ENCODE measurements at places on chromosomes 11 and 22. TPM values are rescaled to one million over a fixed set of nuclear protein-coding genes. Genes with fewer than 3 reads are reported as not detected.

RFPL2 gene
- not detected for total RNA-seq

TPBGL gene
- total RNA-seq = 0.05 TPM

OR52L1 gene
- total RNA-seq = not detected

SNX32 gene
- 1.8 TPM for total RNA-seq

TNNI2 gene
- not detected for total RNA-seq

OSBP2 gene
- total RNA-seq = 1.7 TPM

ME3 gene
- total RNA-seq = 27.4 TPM

TEX12 gene
- 0.30 TPM for total RNA-seq

UCP3 gene
- 0.30 TPM for total RNA-seq

HPX gene
- total RNA-seq = 0.30 TPM

OR56B1 gene
- not detected for total RNA-seq

OR2AG1 gene
- total RNA-seq = not detected

MRGPRX4 gene
- not detected for total RNA-seq

SYT9 gene
- total RNA-seq = 0.05 TPM

VPS37C gene
- 15.4 TPM for total RNA-seq

B3GAT1 gene
- total RNA-seq = not detected

SPTY2D1 gene
- total RNA-seq = 19.0 TPM

OR10A2 gene
- total RNA-seq = not detected

IL17REL gene
- 0.09 TPM for total RNA-seq

OR8G5 gene
- total RNA-seq = not detected

DEFB131B gene
- not detected for total RNA-seq

OR10D3 gene
- total RNA-seq = not detected

ARVCF gene
- total RNA-seq = 8.6 TPM

PRAME gene
- not detected for total RNA-seq

LZTR1 gene
- 67.1 TPM for total RNA-seq

TUG1 gene
- total RNA-seq = 43.1 TPM

CRYBB3 gene
- not detected for total RNA-seq

ZP1 gene
- 0.60 TPM for total RNA-seq

ABCC8 gene
- not detected for total RNA-seq

OR5AR1 gene
- total RNA-seq = not detected

APOA5 gene
- total RNA-seq = not detected

HEPN1 gene
- total RNA-seq = 0.09 TPM

Data from smooth muscle cell of the umbilical artery (primary cell).